ENCODE measurements at places on chromosomes 1 and 21.

DNA sequence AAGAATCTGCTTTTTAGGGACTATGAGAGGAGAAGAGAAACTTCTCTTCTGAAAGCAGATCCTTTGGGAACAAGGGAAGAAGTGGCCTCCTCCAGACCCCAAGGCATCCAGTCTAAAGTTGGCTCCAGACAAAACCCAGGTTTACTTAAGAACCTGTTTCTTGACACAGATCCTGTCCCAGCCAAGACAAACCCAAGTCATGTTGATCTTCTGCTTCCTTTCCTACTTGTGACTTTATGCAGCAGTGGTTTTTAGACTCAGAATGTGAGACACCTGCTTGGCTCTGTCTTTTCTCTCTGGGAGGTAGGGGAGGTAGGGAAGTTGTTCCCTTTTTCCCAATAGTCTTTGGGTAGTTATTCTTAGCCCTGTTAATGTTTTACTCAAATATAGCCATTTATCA lies 38.3 kb downstream of the ELAPOR1 start:
- DNase-seq: no peak

GRCh38 chr1:159152031-159152430 lies 19.4 kb upstream of the CADM3 start:
- DNase-seq: no peak

DNA sequence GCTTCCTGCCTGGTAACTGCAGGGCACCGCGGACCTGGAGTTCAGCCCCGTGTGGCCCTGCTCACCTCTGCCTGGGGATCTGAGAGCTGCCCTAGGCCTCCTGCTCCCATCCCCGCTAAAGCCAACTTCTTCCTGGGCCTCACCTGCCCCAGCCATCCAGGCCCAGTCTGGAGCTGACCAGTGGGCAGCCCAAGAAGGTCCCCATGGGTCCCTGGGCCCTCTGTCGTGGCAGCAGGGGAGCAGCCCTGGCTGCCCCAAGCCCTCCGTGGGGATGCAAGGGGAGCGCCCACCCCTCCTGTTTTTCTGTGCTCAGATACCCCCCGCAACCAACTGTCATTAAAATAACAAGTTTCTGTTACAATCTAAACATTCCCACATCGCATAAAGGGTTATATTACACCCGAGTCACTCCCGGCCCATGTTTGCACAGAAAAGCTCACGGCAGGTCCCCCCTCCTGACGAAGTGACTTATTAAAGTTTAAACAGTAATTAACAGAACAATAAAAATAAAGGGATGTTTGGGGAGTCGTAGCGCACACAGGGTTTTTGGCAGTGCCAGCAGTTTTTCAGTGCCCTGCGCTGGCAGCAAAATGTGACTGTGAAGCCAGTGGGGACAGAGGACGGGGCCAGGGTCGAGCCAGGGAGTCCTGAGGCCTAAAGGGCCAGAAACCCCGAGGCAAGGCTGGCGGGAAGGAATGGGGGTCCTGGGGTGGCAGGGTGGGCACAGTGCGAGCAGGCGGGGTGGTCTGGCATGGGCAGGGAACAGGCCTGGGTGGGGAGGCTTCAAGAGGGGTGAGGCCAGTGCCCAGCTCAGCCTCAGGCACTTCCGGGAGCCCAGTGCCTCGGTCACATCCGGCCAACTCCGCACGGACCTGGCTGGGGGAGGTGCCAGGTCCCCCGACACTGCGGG lies 121.5 kb downstream of the CASZ1 start:
- no peak for DNase-seq

DNA sequence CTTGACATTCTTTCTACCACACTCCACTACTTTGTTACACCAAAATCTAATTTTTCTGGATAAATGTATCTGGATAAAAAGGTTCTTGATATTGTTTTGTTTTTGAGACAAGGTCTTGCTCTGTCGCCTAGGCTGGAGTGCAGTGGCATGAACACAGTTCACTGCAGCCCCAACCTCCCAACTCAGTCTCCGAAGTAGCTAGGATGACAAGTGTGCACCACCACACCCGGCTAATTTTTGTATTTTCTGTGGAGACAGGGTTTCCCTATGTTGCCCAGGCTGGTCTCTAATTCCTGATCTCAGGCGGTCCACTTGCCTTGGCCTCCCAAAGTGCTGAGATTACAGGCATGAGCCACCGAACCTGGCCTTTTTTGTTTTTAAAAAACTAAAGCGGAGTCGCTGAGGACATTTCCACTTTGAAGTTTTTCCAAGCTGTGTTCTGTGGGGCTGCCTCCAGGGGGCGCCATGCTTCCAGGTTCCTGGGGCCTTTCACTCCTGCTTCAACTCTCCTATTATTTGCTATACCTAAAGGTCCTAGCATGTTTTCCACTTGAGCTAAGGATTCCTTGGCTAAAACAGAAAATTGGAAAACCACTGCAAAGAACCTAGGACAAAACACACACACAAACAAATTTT lies 14.1 kb upstream of the NCMAP start:
- DNase-seq: no peak

- DNase-seq: no peak
These were observed 39.4 kb upstream of the MACF1 start for GRCh38 chr1:39165049-39165448.

GRCh38 chr1:242651817-242652216 lies 127.3 kb upstream of the PLD5 start:
- DNase-seq: no peak

DNA sequence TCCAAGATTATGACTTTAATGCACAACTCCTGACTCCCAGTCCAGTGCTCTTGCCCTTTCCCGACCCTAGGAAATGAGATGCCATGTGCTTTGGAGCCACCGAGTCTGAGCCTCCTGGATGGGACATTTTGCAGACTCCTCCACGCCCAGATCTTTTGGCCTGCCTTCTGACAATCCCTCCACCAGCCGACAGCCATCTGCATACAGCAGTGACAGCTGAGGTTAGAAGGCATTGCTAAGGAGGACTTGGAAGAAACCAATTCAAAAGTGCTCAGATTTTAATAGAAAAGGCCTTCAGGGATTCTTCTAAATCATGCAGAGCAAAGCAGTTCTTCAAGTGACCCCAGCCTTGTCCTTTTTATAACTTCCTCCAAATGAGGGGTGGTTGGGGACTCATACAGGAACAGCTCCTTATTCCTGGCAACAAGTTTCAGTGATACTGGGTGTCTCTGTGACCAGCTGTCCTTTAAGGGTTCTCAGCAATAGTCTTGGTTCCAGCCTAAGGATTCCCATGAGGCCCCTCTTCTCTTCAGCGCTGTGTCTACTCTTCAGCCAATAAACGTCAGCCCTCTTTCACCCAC lies 369.3 kb downstream of the PBX1 start:
- DNase-seq: no peak

DNA sequence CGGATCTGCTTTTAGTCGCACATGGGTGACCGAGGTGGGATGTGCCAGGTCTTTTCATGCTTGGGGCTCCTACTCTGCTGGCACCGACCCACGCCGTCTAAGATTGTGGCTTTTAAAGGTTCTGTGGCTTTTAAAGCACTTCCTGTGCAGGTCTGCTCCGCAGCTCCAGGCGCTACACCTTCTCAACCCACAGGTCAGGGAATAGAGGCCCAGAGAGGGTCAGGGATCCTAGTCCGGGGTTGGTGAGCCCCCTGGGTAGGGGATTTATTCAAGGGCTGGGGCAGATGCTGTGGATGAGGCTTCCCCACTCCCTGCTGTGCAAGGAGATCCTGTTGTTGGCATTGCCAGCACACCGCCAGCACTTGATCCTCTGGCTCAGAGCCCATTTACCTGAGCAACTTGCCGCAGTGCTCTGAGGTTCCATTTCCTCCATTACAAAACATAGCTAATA lies 212.8 kb upstream of the RAB4A start:
- DNase-seq: no peak

- DNase-seq: no peak
These were observed 80.5 kb upstream of the IFFO2 start for GRCh38 chr1:19036813-19037605.

GRCh38 chr1:92117526-92117925 lies 37.4 kb downstream of the BTBD8 start:
- DNase-seq: no peak

DNA sequence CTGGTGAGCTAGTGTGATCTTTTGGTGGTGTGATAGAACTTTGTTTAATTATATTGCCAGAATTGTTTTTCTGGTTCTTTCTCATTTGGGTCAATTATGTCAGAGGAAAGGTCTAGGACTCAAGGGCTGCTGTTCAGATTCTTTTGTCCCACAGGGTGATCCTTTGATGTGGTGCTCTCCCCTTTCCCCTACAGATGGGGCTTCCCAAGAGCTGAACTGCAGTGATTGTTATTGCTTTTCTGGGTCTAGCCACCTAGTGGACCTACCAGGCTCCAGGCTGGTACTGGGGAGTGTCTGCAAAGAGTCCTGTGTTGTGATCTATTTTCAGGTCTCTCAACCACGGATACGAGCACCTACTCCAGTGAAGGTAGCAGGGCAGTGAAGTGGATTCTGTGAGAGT lies 25.9 kb upstream of the CD84 start:
- DNase-seq: no peak

GRCh38 chr1:246733704-246734103 lies 9.5 kb downstream of the SCCPDH start:
- DNase-seq: no peak

DNA sequence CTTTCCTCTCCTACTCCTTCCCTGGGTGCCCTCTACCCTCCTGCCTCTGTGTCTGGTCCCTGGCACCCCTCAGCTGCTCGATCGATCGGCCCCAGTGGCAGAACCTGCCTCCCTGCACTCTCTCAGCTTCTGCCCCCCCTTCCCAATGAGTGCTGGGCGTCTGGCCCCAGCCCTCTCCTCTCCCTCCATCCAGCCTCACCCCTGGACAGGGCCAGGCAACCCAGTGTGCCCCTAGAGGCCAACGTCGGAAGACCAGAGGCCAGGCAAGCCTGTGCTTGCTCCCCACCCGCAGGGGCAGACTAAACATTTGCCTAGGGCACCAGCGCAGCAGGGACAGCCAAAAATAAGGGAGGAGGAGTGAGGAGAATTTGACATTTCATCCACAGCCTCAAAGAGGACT lies 43.5 kb downstream of the LGR6 start:
- no peak for DNase-seq

GRCh38 chr1:244074559-244075171 lies 23.6 kb downstream of the ZBTB18 start:
- DNase-seq: no peak

All from right renal cortex interstitium (tissue), 3 donors.